ENCODE measurements at places on chromosomes 12 and 14.

DNA sequence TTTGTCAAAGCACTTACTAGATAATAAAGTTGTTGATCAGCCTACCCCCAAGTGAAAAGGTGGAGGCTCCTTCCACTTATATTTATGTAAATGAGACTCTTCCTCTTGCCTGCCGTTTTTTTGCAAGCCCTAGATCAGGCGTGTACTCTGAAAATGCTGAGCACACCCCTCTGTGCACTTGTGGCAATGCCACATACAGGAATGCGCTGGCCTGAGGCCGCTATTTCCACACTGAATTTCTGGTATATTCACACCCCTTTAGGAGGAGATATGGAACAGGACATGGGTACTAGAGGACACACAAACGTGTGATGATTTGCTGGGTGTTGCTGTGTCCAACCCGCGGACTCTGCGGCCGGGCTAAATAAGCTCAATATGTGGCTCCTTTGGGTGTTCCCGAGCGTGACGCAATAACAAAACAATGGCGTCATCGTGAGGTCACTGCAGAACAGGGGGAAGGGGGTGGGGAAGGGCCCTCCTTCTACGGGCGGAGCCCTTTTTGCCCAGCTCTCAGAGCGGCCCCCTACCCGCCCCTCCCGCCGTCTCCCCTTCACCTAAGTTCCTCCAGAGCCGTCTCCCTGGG is 554 bp upstream of the TSPAN31 start:
- no peak for DNase-seq

DNA sequence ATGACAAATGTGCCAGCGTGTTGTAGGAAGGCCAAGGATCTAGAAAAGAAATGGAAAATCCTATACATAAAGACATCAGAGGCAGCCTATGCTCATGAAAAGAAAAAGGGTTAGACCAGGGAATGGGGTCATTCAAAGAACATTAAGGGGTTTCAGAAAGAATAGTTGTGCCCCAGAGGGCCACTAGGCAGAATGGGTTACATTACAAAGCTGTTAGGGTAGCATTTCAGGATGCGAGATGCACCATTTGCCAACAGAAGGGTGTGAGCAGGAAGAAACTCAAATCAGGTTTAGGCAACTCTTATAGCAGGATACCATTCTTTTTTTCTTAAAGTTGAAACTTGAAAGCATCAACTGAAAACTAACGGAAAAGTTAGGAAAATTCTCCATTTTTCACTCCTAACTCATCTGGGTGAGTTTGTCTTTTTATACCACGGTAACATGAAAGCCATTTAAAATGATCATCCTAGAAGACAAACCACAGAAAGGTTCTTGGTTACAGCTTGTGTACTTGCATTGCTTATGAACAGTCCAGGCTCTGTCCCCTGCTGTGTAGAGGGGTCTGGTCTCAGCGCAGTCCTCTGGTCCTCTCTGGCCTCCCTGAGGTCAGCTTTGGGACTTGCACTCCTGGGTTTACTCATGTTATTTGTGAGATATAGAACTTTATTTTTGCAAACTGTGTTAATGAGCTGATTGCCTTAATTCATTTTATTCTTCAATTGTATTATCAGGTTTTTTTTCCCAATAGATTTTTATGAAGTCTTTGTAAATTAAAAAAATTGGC is 209.1 kb downstream of the DACT1 start:
- no peak for DNase-seq

GRCh38 chr14:38053666-38054065 is 154.0 kb upstream of the SSTR1 start:
- DNase-seq = no peak

DNA sequence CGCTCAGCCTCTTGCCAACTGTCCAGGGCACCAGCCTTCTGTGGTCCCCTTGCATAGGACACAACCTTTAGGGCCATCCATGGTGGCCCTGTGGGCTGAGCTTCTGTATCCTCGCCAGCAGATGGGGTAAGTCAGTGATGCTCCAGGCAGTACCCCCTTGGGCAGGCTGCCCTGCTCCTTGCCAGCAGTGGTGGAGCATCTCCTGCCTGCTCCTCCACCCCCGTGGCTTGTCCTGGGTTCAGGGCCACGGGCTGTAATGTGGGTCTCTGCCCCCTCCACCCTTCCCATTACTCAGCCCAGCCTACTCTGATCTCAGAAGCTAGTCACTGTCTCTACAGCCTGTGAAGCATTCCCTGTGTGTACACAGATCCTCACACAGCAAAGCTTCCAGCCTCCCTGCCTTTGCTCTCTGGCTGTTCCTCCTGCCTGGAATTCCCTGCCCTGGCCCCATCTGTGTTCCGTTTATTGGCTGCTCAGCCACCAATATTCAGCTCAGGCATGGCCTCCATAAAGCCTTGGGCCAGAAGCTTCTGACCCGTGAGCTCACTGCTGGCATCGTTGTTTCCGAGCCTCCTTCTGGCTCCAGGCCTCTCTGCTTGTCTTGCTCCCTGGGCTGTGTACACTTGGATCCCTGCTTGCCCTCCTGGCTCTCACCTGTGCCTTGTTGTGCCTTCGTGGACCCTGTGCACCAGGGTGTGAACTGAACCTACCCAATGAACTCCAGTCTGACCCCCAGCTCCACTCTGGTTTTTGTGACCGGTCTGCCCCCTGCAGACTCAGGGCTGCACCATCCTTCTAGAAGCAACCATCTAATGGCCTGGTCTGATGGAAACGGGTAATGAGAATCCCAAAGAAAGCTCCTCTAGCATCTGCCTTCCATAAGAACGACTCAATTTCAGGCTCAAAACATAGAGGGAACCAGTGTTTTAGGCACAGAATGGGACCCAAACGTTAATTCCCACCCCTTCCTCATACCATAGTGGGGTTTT is 177.0 kb upstream of the PRMT8 start:
- no peak for DNase-seq

DNA sequence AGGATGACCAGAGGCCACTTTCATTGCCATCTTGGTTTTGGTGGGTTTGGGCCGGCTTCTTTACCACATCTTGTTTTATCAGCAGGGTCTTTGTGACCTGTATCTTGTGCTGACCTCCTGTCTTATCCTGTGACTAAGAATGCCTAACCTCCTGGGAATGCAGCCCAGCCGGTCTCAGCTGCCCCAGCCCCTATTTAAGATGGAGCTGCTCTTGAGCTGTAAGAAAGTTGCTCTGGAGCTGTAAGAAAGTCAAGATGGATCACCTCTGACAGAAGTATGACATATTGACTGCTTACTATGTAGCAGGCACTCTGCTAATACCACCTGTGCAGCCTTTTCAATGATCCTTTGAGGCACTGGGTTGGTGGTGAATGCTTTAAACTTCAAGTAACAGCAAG is 52.1 kb downstream of the RIN3 start:
- no peak for DNase-seq

DNA sequence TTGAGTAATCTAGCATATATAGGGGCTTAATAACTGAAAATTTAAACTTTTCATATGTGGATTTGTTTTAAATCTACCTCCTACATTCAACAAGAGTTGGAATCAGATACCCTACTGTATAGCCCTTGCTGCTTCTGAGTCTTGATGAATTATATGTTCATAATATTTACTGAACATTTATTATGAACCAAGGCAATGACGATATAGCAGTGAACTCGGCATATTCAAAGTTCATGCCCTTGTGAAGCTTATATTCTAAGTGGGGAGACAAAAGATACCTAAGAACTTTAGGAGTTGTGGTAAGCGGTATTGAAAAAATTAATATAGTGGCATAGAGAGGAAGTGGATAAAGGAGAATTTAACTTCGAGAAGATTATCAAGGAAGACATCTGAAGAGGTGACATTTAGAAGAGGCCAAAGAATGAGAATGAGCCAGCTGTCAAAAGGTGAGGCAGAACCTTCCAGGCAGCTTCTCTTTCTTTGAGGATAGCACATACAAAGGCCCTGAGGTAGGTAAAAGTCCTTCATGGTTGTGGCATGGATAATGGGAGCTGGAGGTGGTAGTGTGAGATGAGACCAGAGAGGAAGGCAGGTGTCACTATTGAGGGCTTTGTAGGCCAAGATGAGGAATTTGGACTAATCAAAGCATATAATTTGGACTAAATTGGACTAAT is 10.2 kb downstream of the EID3 start:
- DNase-seq = no peak

- DNase-seq = peak; percentile 99
These were observed 41.8 kb downstream of the EFCAB11 start for GRCh38 chr14:89912667-89913211.

GRCh38 chr14:58985786-58986185 is 202.7 kb upstream of the DAAM1 start:
- DNase-seq = no peak

DNA sequence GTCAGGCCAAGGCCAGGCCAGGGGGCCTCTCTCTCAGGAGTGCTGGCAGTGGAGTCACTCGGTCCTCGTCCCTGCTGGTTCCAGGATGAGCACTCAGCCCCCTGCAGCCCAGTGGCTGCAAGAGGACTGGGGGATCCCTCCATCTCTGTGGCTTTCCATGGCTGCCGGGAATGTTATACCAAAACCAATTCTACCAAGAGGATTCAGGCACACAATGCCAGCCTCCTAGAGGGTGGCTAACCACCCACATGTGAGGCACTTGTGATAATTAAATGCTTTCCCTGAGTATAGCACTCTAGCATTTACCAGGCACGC is 21.9 kb downstream of the ASB2 start:
- DNase-seq = no peak

- DNase-seq = no peak
These were observed 36.0 kb downstream of the SPTLC2 start for GRCh38 chr14:77580477-77580876.

DNA sequence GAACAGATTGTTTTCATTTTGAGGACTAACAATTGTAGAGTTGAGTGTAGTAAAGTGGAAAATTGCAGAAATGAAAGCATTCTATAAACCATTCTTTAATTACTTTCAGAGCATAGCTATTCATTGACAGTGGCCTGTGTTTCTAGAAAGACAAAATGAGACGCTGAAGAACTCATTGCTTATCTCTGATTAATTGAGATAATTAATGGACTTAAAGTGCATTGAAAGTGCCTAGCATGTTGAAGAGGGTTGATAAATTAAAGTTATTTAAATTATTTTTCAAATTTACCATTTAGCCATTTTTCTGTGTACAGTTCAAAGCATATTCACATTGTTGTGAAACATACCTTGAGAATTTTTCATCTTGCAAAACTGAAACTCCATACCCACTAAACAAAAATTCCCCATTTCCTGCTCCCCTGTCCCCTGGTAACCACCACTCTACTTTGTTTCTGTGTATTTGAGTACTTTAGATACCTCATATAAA is 57.4 kb downstream of the DAAM1 start:
- DNase-seq = no peak

- peak; percentile 55 for DNase-seq
These were observed 88.7 kb upstream of the RAP1B start for GRCh38 chr12:68521848-68522502.

GRCh38 chr12:75977590-75977951 is 54.0 kb downstream of the PHLDA1 start:
- no peak for DNase-seq

DNA sequence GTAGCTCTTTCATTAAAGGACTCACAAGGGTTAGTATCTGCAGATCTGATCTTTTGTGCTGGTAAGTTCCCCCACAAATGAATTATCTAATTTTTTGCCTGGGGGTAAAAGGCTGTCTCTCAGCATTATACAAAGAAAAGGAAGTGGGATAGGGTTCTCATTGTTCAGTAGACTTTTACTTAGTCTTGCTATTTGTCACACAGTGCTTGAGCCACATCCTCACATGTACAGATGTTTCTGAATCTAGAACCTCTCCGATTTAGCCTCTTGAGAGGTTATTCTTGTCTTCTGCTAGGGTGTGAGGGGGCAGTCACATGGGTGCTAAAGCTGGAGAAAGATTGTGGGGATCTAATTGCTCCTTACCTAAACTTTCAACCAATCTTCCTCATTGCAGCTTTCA is 93.0 kb downstream of the SLC41A2 start:
- DNase-seq = no peak

DNA sequence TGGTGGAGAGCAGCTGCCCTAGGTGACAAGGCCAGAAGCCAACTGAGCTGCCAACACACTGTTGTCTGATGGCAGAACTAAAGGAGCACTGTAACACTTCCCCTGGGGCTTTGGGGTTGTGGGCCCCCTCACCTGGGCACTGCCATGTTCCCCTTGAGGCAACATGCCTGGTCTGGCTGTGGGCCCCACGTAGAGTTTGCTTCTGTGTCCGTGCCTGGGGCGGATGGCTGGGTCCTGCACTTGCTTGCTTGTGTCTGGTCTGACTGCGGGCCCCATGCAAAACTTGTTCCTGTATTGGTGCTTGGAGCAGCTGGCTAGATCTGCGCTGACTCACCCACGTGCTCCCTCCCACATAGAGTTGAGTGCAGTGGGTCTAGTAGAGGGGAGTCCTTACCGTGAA is 78.4 kb downstream of the MNAT1 start:
- DNase-seq = no peak

- no peak for DNase-seq
These were observed 351.3 kb downstream of the TMEM121 start for GRCh38 chr14:105877645-105878044.

DNA sequence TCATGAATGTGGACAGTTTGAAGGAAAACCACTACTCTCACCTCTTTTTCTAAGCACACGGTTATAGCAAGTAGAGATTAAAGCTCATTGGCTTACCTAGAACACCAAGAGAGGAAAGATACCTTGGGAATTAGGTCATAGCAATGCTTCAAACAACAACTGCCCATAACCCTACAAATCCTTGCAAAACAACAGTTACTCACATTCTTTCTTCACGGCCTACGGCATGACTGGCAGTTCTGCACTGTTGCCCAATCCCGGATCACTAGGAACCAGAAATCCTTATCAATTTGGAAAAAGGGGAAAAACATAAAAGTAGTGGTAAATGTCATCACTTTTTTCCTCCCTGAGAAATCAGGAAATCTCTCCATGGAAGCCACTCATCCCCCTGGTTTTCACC is 9.6 kb upstream of the ISM2 start:
- DNase-seq = peak; percentile 12

GRCh38 chr12:3137268-3137781 is 60.1 kb downstream of the TSPAN9 start:
- DNase-seq = peak; percentile 48

GRCh38 chr14:104585966-104586697 is 6.6 kb downstream of the C14orf180 start:
- no peak for DNase-seq

DNA sequence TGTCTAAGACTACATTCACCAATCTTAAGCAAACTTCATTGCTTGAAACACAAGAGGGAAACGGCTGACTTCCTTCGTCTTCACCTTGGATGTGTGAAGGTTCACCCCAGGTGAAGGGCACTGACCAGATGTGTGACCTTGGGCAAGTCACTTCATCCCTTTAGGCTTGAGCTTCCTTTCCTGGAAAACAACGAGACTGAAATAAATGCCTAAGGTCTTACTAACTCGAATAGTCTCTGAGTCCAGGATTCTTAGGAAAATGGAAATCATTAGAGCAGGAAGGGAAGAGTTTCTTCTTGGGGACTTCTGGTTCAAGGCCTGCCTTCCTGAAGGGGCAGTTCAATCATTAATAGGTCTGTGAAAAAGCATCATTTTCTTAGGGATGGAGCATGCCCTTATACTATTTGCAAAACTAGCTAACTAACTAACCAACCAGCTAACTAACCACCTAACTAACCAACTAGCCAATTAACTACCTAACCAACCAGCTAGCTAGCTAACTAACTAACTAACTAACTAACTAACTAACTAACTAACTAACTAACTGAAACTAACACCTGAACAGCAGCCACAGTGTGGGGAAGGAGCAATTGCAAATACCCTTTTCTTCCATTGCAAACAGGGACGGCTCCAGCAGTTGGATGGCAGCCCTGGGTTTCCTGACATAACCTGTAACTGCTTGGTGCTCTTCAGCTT is 31.5 kb upstream of the EMP1 start:
- no peak for DNase-seq

Data from fibroblast of skin of right quadriceps (primary cell).